ENCODE measurements at places on chromosomes 16 and 17. TPM values are rescaled to one million over a fixed set of nuclear protein-coding genes. Genes with fewer than 3 reads are reported as not detected.
A peak's percentile ranks its signal among the peaks of the same experiment; 100 is the strongest.

MGAT5B gene
- 2.9 TPM for total RNA-seq

DNA sequence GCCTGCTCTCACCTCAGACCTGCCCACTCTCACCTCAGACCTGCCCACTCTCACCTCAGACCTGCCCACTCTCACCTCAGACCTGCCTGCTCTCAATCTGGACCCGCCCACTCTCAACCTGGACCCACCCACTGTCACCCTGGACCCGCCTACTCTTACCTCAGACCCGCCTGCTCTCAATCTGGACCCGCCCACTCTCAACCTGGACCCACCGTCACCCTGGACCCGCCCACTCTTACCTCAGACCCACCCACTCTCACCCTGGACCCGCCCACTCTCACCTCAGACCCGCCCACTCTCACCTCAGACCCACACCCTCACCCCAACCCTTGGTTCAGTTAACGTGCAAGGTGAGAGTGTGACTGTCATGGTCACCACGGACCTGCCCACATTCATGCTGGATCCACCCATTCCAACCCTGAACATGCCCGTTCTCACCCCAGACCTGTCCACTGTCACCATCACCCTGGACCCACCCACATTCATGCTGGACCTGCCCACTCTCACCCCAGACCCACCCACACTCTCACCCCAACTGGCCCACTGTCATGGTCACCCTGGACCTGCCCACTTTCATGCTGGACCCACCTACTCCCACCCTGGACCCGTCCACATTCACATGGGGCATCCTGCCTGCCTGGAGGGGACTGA, 31.2 kb upstream of the ENPP7 start:
- peak; percentile 82 for DNase-seq

DNA sequence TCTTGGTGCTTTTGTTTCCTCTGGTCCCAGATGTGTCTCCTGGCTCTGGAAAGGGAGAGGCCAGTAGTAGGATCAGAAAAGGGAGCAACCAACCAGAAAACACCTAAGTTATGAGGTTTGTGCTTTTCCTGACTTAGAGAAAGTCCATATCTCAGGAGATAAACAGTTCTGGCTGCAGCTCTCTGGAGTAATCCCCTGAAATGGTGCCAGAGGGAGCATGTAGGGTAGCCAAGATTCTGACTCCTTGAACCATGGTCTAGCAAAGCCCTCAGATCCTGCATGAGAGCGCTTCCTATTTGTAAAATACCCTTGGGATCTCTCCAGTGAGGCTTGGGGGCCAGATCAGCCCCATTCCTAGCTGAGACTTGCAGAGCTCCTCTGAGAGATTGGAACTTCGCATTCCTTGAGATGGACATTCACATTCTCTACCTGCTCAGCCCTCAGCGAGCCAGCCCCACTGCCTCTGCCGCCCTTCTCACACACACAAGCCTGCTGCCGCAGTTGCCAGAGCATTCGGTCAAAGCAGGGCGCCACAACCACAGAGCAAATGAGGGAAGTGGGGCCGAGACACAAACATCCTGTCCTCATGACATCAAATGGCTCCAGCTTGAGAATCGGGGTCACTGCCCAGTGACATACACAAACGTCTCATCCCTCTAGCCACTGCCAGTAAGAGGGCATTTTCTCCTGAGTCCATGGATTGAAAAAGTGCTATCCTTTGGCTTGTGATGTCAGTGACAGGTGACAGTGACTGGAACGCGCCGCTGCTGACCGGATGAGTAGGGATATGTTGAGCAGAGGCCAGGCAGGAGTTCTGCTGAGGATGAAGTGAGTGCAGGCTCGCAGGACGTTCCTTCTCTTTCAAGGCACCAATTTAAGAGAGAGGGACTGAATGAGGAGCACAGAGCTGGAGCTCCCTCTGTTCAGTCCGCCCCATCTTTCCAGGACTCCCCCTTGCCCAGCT, 5.0 kb downstream of the ABHD15 start:
- DNase-seq = peak; percentile 46

SDR42E1 gene
- not detected for total RNA-seq

- no peak for DNase-seq
Observed at GRCh38 chr16:87165151-87165550, 152.0 kb downstream of the C16orf95 start.

DNA sequence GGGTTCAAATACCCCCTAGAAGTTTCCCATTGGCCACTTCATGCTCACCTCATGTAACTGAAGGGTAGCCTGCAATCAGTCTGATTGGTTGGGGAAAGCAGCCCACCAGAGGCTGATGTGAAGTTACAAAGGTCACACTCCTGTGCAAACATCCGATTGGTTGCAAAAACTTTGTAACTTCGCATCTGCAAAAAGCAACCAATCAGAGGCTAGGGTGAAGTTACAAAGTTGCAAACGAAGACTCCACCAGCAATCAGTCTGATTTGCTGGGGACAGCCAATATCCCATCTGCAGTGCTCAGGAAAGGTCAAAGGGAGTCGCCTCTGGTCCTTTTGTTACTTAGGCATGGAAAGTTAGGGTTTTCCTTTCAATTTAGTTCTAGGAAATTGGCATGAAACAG, 40.1 kb downstream of the TAOK1 start:
- no peak for DNase-seq

MARVELD3 gene
- 21.8 TPM for total RNA-seq

DPEP1 gene
- total RNA-seq = 3.2 TPM

CLEC10A gene
- not detected for total RNA-seq

DNA sequence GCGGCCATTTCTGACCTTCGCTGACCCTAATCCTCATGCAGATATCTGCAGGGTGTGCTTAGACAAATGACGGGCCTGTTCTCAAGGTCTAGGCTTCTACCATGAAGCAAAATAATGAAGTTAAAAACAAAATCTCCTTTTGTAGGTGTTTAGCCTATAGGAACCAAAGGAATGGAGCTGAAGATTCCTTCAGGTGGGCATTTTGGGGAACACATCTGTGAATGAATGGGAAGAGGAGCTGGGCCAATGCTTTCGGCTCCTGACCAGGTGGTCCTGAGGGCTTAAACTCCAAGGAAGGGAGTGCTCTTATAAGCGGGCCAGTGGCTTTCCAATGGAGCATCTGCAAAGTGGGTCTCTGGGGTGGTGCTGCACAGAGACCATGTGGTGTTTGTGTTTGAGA, 14.1 kb upstream of the IL34 start:
- no peak for DNase-seq

DNA sequence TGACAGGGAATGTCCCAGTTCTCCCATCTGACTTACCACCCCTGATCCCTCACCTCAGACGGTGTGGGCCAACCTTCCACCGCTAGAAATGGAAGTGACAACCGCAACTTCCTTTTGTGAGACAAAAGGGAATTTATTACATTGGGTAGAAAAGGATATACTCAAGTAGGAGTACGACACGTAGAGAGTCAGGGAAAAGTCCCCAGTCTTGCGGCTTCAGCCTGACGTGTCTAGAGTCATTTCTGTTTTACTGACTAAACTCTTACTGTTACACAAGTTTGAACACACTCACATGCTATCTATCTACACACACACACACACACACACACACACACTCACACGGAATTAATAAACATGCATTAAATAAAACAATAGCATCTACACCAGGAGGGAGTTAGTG, 178.9 kb downstream of the COPRS start:
- peak; percentile 28 for DNase-seq

SLFN14 gene
- total RNA-seq = not detected

- DNase-seq = peak; percentile 70
Observed at GRCh38 chr16:87747626-87748414, 18.0 kb downstream of the KLHDC4 start.

DNA sequence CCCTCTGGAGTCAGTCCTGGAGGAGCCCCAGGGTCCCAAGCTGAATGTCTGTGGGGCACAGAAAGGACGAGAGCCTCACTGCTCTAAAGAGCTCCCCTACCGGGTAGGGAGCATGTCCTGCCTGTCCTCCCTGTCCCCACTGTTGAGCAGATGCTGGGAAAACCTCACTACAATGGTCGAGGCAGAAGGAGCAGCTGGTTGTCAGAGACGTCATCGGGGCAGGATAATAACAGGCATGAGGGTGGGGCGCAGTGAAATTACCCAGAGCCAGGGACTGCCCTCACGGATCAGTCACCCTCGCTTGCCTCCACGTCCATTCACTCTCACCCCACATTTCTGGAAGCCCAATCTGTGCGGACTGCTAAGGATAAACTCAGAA, 538 bp downstream of the TM4SF5 start:
- no peak for DNase-seq

DNA sequence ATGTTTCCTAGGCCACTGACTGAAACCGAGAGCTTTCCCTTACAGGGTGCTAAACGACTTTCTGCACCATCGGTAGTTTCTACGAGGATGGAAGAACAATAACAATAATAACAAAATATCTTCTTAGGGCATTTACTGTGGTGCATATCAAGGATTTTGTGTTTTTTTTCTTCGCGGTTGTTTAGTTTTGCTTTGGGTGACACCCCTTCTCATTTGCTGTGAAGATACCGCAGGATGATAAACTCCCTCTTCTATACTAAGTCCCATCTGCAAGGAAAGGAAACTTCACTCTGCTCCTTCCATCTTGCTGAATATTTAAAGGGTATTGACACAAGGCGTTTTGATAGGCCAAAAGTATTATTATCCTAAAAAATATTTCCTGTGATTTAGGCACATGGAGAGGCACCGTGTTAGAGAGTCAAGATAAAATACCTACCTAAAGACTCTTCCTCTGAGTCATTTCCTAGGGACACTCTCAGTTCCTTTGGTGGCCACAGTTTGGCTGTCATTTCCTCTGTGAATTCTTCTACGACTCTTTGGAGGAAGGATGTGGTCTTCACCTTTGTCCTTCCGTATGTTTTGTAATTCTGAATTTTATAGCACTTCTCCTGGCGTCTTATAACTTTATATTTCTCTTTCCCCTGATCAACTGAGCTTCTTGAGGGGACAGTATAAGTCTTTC, 318.8 kb downstream of the CDH13 start:
- no peak for DNase-seq

GRCh38 chr16:89031715-89032659, 55.0 kb upstream of the CBFA2T3 start:
- DNase-seq = no peak

GRCh38 chr16:68146585-68146984, 61.4 kb downstream of the NFATC3 start:
- DNase-seq = no peak

RGS9 gene
- 13.8 TPM for total RNA-seq

GRCh38 chr17:47693731-47694580, at the start of gene TBKBP1:
Gene TBKBP1 (plus strand): TSS chr17:47694161. CDS start chr17:47696113, 1,952 bp downstream.
- DNase-seq = peak; percentile 96

- DNase-seq = no peak
Observed at GRCh38 chr16:23699100-23699499, 13.9 kb downstream of the ERN2 start.

DNA sequence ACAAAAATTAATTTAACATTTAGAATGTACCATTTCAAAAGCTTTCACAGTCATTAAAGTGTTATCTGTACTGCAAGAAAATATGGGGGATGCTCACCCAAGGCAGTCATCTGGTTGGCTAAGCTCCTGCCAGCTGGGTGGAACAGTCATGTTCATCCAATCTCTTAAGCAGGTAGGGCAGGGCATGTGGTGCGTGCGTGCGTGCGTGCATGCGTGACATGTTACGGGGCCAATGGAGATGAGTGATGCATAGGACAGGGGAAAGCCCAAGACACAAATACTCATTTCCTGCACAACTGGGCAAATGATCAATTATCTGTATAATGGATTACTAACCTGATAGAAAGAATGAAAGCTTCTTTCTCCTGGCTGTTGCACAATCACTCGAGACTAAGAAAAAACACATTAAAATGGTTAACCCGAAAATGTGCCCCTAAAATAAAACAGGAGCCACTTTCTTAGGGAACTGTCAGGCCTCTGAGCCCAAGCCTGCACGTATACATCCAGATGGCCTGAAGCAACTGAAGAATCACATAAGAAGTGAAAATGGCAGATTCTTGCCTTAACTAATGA, 104.4 kb downstream of the MYO1D start:
- no peak for DNase-seq

DNA sequence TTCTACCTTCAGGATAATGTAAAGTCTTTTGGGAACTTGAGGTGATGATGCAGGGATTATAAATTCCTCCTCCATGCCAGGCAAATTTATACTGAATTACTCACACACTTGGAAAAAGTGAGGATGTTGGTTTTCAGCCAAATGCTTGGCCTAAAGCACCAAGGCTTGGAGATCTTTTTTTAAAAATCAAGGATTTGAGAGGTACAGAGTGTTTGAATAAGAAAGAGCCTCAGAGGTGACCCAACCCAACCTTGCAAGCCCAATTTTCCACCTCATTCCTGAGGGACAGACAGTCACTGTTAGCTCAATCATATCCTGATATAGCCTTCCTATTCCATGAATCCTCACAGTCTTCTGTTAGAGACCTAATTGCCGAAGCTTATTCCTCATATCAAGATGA, 14.0 kb downstream of the GRIN2A start:
- no peak for DNase-seq

DRC3 gene
- 1.9 TPM for total RNA-seq

GP1BA gene
- not detected for total RNA-seq

RNF112 gene
- total RNA-seq = 1.7 TPM

RAB11FIP4 gene
- total RNA-seq = 39.0 TPM

GRCh38 chr17:39208893-39209292, 8.8 kb downstream of the RPL19 start:
- peak; percentile 77 for DNase-seq

GRCh38 chr17:83052241-83052564, 27.2 kb upstream of the METRNL start:
- DNase-seq = no peak

GRCh38 chr17:48725288-48726064, 2.5 kb downstream of the PRAC2 start:
- peak; percentile 67 for DNase-seq

HSD11B2 gene
- total RNA-seq = 18.8 TPM

- peak; percentile 76 for DNase-seq
Observed at GRCh38 chr16:28218109-28218508, 6.3 kb upstream of the XPO6 start.

DNA sequence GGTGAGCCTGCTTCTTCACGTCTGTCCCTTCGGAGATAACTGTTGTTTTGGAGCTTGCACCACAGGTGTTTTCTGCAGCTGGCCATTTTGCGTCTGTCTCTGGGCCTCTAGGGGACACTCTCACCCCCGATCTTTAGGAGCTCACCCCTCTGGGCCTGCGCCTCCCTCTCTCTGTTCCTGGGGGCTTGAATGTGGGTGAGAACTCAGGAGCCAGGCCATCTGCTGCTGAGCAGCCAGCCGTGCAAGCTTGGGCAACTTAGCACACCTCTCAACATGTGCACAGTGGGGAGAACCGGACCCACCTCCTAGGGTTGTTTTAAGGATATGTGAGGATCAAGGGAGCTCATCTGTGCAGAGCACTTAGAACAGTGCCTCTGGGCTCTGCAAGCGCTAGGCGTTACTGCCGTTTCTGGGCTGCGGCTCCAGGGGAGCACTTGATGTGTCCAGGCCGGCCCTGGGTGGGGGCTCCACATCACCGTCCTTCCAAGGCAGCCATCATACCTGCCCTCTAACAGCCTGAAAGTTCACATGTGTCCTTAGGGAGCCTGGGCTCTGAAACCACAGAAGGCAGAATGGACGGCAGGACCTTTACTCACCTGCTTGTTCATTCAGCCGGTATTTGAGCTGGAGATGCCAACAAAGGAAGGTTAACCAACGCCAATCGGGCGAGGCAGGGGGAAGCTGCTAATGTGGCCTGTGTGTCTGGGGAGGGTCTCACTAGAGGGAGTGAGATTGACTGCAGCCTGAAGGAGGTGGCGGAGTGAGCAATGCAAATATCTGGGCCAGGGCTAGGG, 66.3 kb downstream of the MRC2 start:
- peak; percentile 63 for DNase-seq

- DNase-seq = no peak
Observed at GRCh38 chr17:79684132-79684985, 46.4 kb upstream of the ENPP7 start.

GRCh38 chr17:67280279-67280678, 35.3 kb upstream of the HELZ start:
- no peak for DNase-seq

LRRC75A gene
- total RNA-seq = 2.4 TPM

- DNase-seq = no peak
Observed at GRCh38 chr16:50709980-50710379, 16.6 kb downstream of the NOD2 start.

PRAC2 gene
- total RNA-seq = not detected
